NCI-H2029 treated with DMSO at 0.1 percent for 48 hours (cell line): ENCODE measurements at places on chromosomes 1 and 21.

DNA sequence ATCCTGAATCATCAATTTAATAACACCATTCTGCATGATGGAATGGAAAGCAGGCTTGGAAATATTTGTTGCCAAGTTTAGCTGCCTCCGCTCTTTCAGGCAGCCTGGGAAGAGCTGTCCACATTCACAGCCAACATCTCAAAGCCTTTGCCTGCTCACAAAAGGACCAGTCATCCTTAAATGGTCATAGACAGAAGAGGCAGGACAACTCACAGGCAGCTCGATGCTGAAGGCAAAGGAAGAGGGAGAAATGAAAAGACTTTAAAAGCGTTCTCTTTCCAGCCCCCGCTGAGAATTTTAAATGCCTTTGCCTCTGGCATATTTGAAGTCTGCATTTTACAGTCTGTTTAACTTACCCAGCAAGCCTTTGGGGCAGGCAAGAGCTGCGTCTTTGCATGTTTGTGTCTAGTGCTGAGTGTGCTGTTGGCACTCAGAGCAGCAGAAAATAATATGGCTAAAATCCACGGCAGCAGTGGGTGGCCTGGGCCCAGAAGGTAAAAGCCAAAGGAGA, 68.9 kb downstream of the NMNAT2 start:
- no peak for DNase-seq

GRCh38 chr1:91007092-91007491, 14.7 kb downstream of the ZNF644 start:
- DNase-seq: no peak

- DNase-seq: no peak
Measured at GRCh38 chr1:240693036-240693435, 81.1 kb upstream of the GREM2 start.

DNA sequence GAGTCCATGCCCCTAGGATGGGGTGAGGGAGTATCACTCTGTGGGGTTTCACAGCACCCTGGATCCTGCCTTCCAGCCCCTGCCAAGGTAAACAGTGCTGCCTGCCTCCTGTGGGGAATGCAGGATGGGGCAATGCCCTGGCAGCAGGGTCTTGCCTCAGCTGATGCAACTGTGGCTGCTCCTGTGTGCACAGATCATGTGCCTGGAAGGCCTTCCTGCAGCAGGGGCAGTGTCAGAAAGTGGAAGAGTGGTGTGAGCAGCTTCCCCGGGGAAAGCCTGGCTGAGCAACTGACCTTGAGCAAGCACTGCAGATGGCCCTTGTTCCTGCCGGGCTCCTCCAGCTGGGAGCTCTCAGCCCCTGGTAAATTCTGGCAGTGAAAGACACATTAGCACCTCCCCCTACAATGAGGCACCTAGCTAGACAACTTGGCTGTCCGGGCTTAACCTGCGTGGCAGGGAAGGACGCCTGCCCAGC, 9.9 kb downstream of the TOR3A start:
- DNase-seq: no peak

- DNase-seq: no peak
Measured at GRCh38 chr1:236393681-236394481, at the start of gene EDARADD. Gene EDARADD (plus strand): TSS chr1:236394286. CDS start chr1:236394445, 159 bp downstream.

DNA sequence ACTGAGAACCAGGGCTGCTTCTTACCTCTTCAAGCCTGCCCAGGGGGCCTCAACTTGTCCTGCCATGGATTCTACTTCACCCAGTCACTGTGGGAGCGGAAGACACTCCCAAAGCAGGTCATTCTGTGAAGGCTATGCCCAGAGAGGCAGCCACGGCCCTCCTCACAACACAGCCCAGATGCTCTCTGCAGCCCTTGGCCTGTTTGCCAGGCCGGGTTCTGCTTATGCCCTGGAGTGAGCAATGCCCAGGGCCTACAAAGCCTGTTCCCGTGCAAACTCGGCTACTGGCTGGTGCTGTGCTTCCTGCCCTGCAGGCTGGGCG, 33.8 kb upstream of the SLC30A1 start:
- DNase-seq: no peak

- DNase-seq: peak; percentile 25
Measured at GRCh38 chr1:92708368-92708950, 76.4 kb downstream of the EVI5 start.

DNA sequence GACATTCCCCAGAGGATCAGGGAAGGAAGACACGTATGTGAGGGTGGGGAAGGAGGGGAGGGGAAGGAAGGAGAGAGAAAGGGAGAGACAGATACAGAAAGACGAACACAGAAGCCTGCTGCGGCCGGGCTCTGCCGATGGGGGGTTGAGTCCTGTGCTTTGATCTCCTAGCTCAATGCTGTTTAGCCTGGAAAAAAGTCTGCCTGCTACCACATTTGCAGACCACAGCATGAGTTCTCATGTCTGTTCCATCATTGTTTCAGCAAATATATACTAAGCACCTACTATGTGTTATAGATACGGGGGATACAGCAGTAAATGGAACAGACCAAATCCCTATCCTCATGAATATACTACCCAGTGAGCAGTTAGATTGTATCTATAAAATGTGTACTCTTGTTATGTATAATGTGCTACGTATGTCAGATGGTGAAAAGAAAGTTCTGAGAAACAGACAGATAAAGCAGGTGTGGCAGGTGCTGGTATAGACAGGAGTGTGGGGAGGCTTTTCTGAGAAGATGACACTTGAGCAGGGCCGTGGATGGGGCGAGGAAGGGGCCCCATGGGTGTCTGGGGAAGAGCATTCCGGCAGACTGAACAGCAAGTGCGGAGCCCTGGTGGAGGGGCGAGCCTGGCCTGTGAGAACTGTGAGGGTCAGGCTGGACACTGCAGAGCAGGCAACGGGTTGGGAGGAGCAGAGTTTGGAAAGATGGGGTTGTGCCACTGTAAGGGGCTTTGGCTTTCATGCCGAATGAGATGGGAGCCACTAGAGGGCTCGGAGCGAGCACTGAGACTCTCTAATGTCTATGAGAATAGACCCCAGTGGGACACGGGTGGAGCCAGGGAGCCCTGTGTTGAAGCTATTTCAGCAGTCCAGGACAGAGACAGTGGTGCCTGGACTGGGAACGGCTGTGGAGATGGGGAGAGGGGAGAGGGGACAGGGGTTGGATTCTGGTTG, 34.1 kb downstream of the KIAA1614 start:
- DNase-seq: no peak

GRCh38 chr21:33212159-33212851, 17.4 kb upstream of the IFNAR2 start:
- no peak for DNase-seq

DNA sequence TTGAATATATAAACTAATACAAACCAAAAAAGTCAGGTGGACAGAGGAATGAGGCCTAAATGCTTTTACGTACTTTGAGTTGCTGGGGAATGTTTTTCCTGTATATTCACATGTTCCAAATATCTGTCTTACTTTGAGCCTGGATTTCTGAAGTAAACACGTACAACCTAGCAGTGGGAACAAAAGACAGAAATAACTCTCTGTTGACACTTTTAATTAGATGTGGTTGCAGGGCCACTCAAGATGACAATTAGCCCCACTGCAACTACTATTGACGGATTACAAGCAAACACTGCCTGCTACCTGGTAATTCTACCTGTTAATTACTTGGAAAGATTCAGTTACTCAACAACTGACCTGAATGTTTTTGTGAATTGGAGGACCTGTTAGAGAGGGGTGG, 196.9 kb downstream of the TTLL7 start:
- DNase-seq: peak; percentile 41

- no peak for DNase-seq
Measured at GRCh38 chr1:39526466-39527189, 35.2 kb downstream of the BMP8A start.

DNA sequence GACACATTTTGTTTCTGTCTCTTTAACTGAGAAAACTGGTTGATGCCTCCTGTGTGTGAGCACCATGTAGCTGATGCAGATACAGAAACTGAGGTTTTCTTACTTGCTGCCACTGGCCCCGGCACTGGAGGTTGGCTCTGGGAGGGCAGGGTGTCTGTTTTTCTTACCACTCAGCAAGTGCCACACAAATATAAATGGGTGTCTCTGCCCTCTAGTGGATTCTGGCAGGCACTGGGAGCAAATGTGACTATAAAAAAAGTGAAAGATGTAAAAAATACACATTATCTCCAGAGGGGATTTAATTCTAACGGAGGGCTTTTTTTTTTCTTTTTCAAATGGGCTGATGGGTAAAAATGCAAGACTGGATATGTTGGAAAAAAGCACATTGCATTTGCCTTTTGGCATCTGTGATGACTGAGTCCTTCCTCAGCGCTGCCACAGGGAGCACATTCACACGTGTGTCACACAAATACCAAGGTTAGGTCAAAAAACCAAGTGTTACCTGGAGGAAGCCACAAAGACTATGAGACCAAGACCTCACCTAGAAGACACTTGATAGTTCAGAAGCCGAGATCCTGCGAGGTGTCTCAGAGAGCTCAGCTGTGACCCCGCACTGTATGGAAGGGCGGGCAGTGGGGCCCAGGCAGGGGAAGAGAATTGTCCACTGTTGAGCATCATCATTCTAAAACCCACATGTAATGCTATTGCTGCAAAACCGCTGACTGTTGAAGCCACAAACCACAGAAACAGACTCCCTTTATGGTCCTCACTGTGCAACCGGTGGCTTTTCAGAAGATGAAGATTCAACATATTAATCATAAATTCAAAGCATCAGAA, 18.9 kb downstream of the PGBD2 start:
- DNase-seq: no peak

DNA sequence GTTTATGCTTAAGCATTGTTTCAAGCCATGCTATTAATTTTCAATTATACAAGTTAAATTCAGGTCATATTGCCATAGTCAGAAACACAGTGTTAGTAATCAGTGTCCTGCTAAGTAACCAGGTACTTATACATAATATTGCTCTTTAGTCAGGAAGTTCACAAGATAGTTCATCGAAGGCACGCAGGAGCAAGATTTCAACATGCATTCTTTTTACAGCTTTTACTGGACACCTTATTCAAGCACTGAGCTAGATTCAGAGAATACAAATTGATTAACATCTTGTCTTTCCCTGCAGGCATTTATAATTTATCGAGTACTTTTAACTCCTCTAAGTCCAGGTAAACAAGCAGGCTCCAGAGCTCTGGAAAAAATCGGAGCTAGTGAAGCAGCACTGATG, 202.3 kb upstream of the BRINP3 start:
- no peak for DNase-seq

DNA sequence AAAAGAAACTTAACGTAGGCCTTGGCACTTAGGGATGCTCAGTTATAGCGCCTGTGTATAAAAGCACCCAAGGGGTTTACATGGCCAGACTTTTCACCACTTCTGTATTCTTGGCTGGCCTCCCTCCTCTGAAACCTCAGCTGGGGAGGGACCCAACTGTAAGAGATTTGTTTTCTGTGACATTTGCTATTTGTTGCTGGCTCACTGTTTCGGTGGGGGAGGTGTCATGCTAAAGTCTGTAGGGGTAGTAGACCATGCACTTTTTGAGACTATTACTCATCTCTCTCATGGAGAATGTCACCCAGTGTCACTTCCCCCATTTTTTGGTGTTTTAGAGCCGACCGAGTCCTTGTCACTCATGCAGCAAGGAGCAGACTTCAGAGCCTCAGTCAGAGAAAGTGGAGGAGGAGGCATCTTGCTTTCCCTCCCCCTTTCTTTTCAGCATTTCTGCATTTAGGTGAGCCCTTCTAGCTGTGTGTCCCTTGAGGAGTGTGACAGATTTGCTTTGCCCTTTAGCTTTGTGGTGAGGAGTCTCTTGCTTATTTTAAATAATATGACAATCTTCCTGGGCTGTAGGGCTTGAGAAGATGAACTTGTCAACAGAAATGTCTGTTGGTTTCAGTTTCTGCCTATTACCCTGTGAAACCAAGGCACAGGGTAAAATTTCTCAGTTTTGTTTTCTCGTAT, 160.1 kb downstream of the FASLG start:
- no peak for DNase-seq

GRCh38 chr1:119966681-119967080, 70.4 kb upstream of the ADAM30 start:
- DNase-seq: no peak

- DNase-seq: no peak
Measured at GRCh38 chr1:228866468-228866867, 131.2 kb downstream of the RHOU start.

DNA sequence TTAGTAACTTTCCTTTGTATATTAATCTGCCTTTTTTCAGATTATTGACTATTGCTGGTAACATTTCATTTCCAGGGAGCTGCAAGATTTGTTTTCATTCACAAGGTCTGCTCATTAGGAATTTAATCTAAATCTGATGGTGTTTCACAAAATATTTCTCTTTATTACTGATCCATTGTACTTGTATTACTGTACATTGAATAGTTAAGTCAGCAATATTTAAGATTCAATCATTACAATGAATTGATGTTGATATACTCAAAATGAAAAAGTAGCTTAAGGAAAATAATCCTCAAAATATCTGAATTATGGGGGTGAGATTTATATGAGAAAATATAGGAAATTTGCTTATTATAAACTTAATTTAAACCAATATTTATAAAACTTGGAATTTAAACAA, 308.6 kb upstream of the PBX1 start:
- no peak for DNase-seq

DNA sequence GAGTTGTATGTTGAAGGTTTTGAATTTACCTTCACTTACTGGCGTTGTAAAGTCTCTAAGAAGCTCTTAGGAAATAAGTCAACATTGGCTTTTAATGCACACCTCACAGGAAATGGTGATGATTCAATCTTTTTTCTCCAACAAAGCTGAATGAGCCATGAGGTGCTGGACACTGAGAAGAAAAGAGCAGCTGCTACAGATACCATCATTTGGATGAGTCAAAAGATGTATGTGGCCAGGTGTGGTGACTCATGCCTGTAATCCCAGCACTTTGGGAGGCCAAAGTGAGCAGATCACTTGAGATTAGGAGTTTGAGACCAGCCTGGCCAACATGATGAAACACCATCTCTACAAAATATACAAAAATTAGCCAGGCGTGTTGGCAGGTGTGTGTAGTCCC, 3.3 kb upstream of the IL23R start:
- peak; percentile 11 for DNase-seq

DNA sequence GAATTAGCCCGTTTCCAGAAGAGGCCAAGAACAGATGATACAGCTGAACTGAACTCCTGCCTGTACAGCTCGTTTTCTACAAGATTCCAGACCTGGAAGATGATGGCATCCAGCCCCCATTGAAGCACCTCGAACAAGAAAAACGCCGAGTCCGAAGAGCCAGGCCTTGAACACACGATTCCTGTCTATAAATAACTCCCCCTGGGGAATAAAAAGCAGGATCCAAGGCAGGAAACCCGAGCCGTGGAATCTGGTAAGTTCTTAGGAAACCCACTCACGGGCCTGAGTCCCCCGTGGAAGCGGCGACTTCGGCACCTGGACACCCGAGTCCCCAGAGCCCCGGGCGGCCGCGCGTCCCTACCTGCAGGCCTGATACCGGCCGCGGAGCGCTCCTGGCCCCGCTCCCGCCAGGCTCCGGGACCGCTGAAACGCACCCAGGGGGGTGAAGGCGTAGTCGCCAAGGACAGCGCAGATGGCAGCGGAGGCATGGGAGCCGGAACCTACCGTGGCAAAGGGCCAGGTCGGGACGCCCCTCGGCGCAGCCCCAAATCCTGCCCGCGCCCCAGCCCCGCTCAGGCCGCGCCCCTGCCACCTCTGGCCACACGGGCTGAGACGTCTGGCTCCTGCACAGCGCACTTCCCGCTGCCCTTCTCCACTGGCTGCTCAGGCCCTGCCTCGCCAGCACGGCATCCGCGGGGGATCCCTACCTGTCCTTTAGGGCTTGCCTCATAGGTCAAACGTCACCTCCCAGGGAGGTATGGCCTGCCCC, 14.0 kb upstream of the HLCS start:
- peak; percentile 59 for DNase-seq
